ENCODE measurements at places on chromosomes 5 and 9.
A peak's percentile ranks its signal among the peaks of the same experiment; 100 is the strongest.

GRCh38 chr9:706073-706472 is 135.4 kb upstream of the DMRT1 start:
- peak; percentile 8 for DNase-seq
- H3K27ac ChIP-seq = peak overlapping the region; percentile 51
- no peaks in the 10 kb centered on the region for H3K27me3 ChIP-seq
- H3K4me3 ChIP-seq = peak overlapping the region; percentile 59

DNA sequence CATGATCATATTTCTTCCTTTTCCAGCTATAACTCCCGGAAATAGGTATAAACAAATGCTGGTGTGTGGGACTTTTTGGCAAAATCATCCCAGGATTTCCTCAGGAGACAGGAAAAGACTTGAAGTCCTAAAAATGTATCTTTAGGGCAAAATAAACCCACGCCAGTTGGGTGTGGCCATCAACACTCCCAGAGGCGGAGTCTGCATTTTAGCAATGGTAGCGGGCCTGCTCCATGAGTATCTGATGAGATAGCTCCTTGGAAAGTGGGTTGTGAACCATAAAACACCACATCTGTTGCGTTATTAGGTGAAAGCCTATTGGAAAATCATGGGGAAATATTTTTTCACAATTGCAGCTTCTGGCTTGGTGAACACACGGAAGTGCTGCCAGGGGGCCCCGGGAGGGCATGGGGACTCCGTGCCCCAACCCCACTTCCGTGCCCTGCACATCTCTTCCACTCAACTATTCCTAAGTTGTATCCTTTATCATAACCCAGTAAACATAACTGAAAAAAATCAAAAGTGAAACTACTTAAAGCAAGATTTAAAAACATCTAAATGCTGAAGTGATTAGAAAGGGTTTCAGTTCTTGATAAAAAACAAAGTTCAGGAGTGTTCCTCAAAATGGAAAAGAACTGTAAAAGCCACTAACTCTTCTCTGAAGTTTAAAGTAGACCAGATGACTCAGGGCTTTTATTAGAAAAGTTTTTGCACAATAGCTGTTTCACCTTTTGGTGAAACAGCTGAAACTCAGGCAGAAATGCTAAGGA is 111.2 kb downstream of the LRRC70 start:
- H3K4me1 ChIP-seq = peaks cover 55% of the 10 kb centered on the region
- H3K4me3 ChIP-seq = peak overlapping the region; percentile 59
- H3K27ac ChIP-seq = peak overlapping the region; percentile 93
- DNase-seq = peak; percentile 89
- no peaks in the 10 kb centered on the region for H3K36me3 ChIP-seq

- DNase-seq = no peak
- H3K36me3 ChIP-seq = no peaks in the 10 kb centered on the region
- no peak overlapping the region for H3K27ac ChIP-seq
- no peaks in the 10 kb centered on the region for H3K4me1 ChIP-seq
Observed at GRCh38 chr5:124206540-124206939, 539.9 kb downstream of the ZNF608 start.

DNA sequence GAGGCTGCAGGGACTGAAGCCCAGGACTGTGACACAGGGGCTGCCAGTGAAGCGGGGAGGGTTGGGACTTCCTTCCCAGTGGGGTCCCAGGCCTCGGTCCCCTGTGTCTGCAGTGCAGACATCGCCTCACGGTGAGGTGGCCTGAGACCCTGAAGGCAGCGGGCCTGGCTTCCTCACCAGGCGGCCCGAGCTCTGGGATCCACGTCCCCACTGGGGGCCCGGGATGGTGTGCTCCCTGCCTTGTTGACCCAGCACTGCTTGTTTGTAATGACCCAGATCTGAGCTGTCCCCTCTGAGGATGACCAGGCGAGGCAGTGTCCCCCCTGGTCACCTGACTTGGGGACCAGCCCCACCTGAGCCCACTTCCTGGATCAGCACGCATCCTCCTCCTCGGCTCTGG is 53.1 kb downstream of the COL5A1 start:
- DNase-seq = no peak
- H3K27me3 ChIP-seq = peaks cover 93% of the 10 kb centered on the region
- H3K27ac ChIP-seq = no peak overlapping the region
- no peak overlapping the region for H3K4me3 ChIP-seq
- no peaks in the 10 kb centered on the region for H3K36me3 ChIP-seq

- no peaks in the 10 kb centered on the region for H3K27me3 ChIP-seq
- no peak overlapping the region for H3K27ac ChIP-seq
- H3K4me3 ChIP-seq = no peak overlapping the region
- H3K36me3 ChIP-seq = no peaks in the 10 kb centered on the region
- no peak for DNase-seq
Observed at GRCh38 chr5:54135042-54135441, 175.3 kb downstream of the ARL15 start.

- no peak overlapping the region for H3K27ac ChIP-seq
- no peaks in the 10 kb centered on the region for H3K4me1 ChIP-seq
- H3K4me3 ChIP-seq = no peak overlapping the region
- H3K36me3 ChIP-seq = no peaks in the 10 kb centered on the region
- H3K27me3 ChIP-seq = no peaks in the 10 kb centered on the region
Observed at GRCh38 chr5:135223404-135223803, 175.6 kb downstream of the MACROH2A1 start.

DNA sequence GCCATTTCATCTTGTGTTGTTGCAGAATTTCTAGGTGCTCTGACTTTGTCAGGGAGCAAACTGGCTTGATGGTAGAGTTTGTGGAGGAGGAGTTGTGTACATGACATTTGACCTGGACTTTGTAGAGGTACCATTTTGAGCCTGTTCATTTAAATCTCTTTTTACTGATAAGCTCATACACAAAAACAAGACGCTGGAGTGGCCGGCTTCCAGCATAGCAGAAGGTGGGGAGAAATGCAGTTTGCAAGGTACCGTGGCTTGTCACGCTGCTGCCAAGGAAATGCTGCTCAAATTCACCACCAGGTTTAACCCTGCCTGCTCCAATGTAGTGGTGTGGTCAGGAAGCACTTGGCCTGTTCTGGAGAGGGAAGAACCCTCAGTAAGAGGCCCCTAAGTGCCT is 18.9 kb upstream of the IQGAP2 start:
- H3K27ac ChIP-seq = no peak overlapping the region
- no peak overlapping the region for H3K4me3 ChIP-seq
- 0 out of 2 replicates have a peak, but pooled peaks cover 3% of the 10 kb centered on the region for H3K4me1 ChIP-seq
- DNase-seq = no peak

GRCh38 chr9:14271093-14271673 is 42.8 kb downstream of the NFIB start:
- no peaks in the 10 kb centered on the region for H3K4me1 ChIP-seq
- H3K36me3 ChIP-seq = no peaks in the 10 kb centered on the region
- DNase-seq = no peak
- no peaks in the 10 kb centered on the region for H3K27me3 ChIP-seq

DNA sequence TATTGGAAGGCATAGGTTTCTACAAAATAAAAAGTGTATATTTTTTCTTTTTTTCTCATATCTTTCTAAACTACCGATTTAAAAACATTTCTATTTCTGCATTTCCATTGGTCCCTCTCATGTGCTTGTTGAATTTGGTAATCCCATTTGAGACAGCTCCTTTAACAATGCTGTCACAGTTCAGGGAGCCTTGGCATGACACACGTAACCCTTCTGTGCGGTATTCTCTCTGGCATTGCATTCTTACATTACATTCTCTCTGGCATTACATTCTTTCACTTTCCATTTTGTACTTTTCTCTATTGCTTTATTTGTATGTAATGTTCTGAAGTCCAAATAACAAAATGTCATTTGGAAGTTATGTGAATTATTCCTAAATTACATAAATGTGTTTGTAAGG is 150.7 kb upstream of the RASGRF2 start:
- H3K27ac ChIP-seq = no peak overlapping the region
- H3K36me3 ChIP-seq = no peaks in the 10 kb centered on the region
- no peak overlapping the region for H3K4me3 ChIP-seq
- DNase-seq = no peak
- H3K27me3 ChIP-seq = no peaks in the 10 kb centered on the region

- H3K27ac ChIP-seq = no peak overlapping the region
- H3K4me1 ChIP-seq = peaks cover 9% of the 10 kb centered on the region
- no peaks in the 10 kb centered on the region for H3K36me3 ChIP-seq
- DNase-seq = peak; percentile 81
Observed at GRCh38 chr9:137534256-137535119, 15.7 kb downstream of the PNPLA7 start.

DNA sequence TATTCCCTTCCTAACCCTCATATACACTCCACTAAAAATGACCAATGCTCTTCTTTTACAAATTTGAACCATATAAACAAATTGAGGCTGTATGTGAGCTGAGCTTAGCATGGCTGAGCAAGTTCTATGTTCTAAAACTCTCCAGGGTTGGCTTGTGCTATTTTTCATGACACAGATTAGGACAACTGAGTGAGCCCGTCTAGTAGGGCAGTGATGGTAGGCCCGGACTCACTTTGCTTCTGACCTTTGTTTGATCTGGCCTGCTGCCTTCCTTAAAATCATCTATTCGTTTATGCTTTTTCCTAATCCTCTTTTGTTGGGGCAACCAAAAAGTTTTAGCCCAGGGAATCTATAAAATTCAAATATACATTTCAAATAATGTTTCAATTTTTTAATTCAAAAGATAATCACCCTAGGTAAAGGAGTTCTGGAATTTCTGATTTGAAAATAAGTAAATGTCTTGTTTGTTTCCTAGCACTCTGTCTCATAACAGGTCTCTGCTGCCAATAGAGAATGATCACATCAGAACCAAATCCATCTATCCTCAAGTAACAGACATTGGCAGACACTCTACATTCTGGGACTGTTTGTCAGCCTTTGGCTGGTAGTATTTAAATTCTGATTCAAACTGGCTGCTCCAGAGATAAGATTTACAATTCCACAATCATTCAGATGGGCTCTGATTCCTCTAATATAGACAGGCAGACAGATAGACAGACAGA is 217.0 kb upstream of the TARS1 start:
- no peaks in the 10 kb centered on the region for H3K36me3 ChIP-seq
- DNase-seq = no peak
- no peak overlapping the region for H3K27ac ChIP-seq
- H3K27me3 ChIP-seq = no peaks in the 10 kb centered on the region

DNA sequence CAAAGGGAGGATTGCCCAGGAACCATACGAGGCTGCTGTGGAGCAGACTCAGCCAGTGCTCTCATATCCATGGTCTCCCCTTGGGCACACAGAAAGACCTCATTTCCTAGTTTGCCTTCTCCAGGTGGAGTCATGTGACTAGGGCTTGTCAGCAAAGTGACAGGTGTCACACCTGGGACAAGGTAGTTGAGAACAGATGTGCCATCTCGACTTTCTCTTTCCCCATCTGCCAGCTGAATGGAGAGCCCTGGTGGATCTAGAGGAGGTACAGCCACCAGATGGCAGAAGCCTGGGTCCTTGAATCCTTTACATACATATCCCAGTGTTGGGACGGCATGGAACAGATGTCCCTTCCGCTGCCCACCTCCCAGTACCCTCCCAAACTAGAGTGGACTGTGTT is 42.9 kb upstream of the ALDOB start:
- H3K4me1 ChIP-seq = no peaks in the 10 kb centered on the region
- no peak for DNase-seq
- no peak overlapping the region for H3K4me3 ChIP-seq
- H3K27me3 ChIP-seq = no peaks in the 10 kb centered on the region
- H3K36me3 ChIP-seq = no peaks in the 10 kb centered on the region

- peak; percentile 69 for DNase-seq
- H3K27me3 ChIP-seq = no peaks in the 10 kb centered on the region
- no peak overlapping the region for H3K27ac ChIP-seq
- H3K4me3 ChIP-seq = no peak overlapping the region
- no peaks in the 10 kb centered on the region for H3K36me3 ChIP-seq
Observed at GRCh38 chr9:100011062-100011681, 87.6 kb downstream of the ERP44 start.

GRCh38 chr9:71549023-71549422 is 219.3 kb downstream of the CEMIP2 start:
- DNase-seq = no peak
- no peak overlapping the region for H3K4me3 ChIP-seq
- peaks cover 6% of the 10 kb centered on the region for H3K4me1 ChIP-seq
- no peaks in the 10 kb centered on the region for H3K36me3 ChIP-seq
- H3K27me3 ChIP-seq = no peaks in the 10 kb centered on the region

GRCh38 chr5:151571270-151572173 is 19.6 kb downstream of the FAT2 start:
- H3K36me3 ChIP-seq = no peaks in the 10 kb centered on the region
- H3K4me1 ChIP-seq = no peaks in the 10 kb centered on the region
- no peak overlapping the region for H3K4me3 ChIP-seq

GRCh38 chr9:36034234-36034633 is 2.5 kb upstream of the RECK start:
- H3K36me3 ChIP-seq = no peaks in the 10 kb centered on the region
- H3K27ac ChIP-seq = no peak overlapping the region
- peaks cover 14% of the 10 kb centered on the region for H3K4me1 ChIP-seq
- no peak overlapping the region for H3K4me3 ChIP-seq

GRCh38 chr5:128551476-128551875 is 13.4 kb upstream of the FBN2 start:
- no peak for DNase-seq
- H3K4me1 ChIP-seq = no peaks in the 10 kb centered on the region
- H3K27me3 ChIP-seq = no peaks in the 10 kb centered on the region
- no peak overlapping the region for H3K27ac ChIP-seq
- no peaks in the 10 kb centered on the region for H3K36me3 ChIP-seq

DNA sequence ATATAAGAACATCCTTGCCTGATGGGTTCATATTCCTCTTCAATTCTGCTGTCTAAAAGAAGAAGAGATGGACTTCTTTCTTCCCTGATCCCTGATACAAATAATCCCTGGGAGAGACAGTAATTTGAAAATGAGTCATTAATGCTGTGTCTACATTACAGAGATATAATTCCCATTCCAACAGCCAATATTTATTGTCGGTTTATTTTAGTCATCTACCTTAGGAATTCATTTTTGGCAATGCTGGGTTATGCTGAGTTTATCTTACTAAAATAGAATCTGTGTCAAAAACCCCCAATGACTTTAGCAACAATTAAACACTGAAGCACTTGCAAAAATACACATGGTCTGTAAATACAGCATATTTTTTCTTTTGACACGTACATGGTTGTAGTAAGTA is 23.9 kb downstream of the ZNF474 start:
- H3K4me3 ChIP-seq = no peak overlapping the region
- no peak for DNase-seq
- H3K4me1 ChIP-seq = no peaks in the 10 kb centered on the region
- no peaks in the 10 kb centered on the region for H3K27me3 ChIP-seq
- H3K36me3 ChIP-seq = no peaks in the 10 kb centered on the region

DNA sequence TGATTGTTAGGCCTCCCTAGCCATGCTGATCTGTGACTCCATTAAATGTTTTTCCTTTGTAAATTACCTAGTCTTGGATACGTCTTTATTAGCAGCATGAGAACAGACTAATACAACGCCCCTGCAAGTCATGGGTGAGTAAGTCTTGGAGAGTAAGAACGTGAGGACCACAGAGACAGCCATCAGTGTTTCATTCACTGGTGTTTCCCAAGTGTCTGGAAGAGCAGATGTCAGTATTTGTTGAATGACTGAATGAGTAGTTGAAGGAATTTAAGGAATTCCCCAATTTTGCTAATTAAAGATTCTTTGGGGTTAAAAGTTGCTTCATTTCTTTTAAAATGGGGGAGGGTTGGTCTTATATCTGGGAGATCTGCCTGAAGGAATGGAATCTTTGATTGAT is 178.8 kb downstream of the TRIO start:
- no peak overlapping the region for H3K4me3 ChIP-seq
- no peak overlapping the region for H3K27ac ChIP-seq
- H3K27me3 ChIP-seq = no peaks in the 10 kb centered on the region

GRCh38 chr9:121206516-121207370 is 5.1 kb upstream of the RAB14 start:
- H3K27me3 ChIP-seq = no peaks in the 10 kb centered on the region
- no peak overlapping the region for H3K27ac ChIP-seq
- DNase-seq = no peak
- no peaks in the 10 kb centered on the region for H3K36me3 ChIP-seq
- H3K4me1 ChIP-seq = peaks cover 15% of the 10 kb centered on the region
